ENCODE measurements at places on chromosomes 3 and 15.

DNA sequence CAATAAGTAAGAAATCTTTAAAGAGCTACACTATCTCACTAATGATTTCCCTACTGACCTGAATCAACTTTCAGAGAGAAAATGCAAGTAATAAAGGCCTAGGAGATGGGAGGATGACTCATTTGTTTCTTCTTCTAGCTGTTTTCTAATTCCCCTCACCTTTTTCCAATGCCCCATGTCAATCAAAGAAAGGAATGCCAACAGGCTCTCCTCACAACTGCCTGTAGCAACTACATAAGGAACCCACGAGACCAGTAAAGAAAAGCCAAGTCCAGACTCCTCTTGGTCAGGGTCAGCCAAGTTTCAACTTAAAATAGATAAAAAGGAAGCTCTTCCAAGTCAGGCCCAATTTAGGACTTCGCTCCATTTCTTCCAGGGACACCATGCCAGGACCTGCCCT is 201.9 kb downstream of the TNIK start:
- no peak for DNase-seq

- DNase-seq: peak; percentile 13
Observed at GRCh38 chr15:23629234-23629805, 18.3 kb downstream of the MAGEL2 start.

- DNase-seq: no peak
Observed at GRCh38 chr3:189897406-189897805, 223.3 kb downstream of the P3H2 start.

DNA sequence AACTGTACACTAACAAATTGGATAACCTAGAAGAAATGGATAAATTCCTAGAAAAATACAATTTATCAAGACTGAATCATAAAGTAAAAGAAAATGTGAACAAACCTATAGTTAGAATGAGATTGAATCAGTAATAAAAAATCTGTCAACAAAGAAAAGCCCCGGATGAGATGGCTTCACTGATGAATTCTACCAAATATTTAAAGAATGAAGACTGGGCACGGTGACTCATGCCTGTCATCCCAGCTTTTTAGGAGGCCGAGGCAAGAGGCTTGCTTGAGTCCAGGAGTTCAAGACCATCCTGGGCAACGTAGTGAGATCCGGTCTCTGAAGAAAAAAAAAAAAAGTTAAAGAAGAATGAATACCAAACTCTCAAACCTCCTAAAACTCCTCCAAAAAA is 17.7 kb upstream of the AP4E1 start:
- DNase-seq: no peak

GRCh38 chr3:30453360-30454039 is 152.9 kb upstream of the TGFBR2 start:
- peak; percentile 48 for DNase-seq

GRCh38 chr15:89052474-89052873 is 35.8 kb upstream of the ABHD2 start:
- no peak for DNase-seq

DNA sequence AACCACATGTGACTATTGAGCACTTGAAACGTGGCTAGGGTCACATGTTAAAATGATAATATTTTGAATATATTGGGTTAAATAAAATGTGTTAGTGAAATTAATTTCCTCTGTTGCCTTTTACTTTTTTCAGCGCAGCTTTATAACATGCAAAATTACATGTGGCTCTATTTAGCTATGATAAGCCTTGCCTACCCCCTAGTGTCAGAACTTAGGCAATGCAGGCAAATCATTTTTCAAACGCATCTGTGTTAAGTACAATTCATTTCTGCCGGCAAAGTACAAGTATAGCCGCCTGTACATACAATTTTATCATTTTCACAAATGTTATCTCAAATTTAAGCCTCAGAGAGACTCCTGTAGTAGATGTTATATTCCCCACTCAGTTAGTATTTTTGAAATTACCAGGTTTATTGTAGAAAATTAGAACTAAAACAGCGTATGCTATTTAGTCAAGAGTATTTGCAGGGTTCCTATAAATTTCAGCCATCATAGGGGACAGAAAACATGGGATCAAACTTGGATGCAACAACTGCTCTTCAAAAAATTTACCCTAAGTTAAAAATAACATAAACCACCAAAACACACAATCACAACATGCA is 56.1 kb downstream of the TAFA4 start:
- DNase-seq: peak; percentile 88

GRCh38 chr3:56997675-56998074 is 62.8 kb upstream of the SPATA12 start:
- DNase-seq: no peak

All from tongue (tissue), 3 donors.